ENCODE measurements at places on chromosomes 11 and 22.
A peak's percentile ranks its signal among the peaks of the same experiment; 100 is the strongest.

DNA sequence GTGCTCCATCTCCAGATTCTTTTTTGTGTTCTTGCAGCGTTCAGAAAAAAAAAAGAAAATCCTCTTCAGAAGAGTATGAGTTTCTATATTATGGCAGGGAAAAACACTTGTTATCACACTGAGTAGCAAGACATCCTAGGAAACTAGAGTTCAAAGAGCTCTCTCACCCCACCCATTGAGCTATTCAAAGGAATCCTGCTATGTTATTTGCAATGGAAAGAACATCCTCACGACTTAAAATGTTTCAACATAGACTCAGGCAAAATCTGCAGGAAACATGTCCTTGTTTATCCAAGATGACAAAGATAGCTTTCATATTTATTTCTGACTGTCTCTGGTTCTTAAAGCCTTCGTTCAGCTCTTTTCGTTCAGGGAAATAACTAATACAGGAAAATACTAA is 331.6 kb upstream of the ANO5 start:
- no peak for DNase-seq

DNA sequence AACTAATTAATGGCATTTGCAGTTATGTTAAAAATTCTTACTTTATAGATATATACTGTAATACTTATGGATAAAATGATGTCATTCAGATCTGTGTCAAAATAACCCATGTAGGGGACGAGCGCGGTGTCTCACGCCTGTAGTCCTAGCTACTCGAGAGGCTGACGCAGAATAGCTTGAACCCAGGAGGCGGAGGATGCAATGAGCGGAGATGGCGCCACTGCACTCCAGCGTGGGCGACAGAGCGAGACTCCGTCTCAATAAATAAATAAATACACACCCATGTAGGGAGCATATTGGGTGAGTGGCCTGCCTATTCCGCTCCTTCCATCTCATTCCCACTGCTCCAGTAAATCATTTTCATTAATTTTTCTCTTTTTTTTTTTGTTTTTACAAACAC is 7.1 kb downstream of the SNU13 start:
- no peak for DNase-seq

GRCh38 chr22:39617342-39617741 is 46.8 kb downstream of the CACNA1I start:
- DNase-seq: no peak

DNA sequence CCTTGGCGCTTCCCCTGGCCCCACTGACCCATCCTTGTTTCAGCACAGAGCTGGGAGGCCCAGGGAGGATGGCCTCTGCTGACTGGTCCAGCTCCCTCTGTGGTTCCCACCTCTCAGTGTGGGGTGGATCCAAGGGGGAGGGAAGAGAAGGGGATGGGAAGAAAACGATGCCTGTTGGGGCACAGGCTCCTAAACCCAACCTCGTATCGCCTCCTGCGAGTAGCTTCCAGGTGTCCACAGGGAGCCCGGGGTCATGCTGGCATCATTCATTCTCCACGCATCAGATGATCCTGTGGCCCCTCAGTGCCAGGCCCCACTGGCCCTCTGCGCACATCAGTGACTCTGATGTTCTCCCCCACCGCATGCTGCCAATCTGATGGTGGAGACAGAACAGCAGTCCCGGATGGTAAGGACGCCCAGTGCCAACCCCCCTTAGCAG is 5.1 kb downstream of the MYEOV start:
- DNase-seq: no peak

DNA sequence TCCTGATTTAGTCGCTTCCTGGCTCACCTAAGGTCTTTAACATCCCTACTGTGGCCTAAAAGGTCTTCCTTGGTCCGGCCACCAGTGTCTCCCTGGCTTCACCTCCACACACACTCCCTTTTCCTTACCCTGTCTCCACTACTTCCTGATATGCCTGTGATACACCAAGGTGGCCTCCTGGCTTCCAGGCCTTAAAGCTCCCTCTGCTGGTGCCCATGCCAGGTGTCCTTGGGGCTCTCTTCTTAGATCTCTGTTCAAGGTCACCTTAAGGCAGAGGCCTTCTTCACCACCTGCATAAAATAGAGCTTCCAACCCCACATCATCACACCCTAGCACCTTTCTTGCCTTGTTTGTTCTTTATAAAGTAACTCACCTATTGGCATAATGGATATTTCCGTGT is 787.7 kb downstream of the NTM start:
- peak; percentile 25 for DNase-seq

GRCh38 chr11:119687373-119688046 is 41.5 kb downstream of the NECTIN1 start:
- no peak for DNase-seq

GRCh38 chr11:90818196-90818745 is 595.4 kb upstream of the CHORDC1 start:
- DNase-seq: no peak

- no peak for DNase-seq
Measured at GRCh38 chr11:130420478-130421198, 7.8 kb downstream of the ADAMTS8 start.

DNA sequence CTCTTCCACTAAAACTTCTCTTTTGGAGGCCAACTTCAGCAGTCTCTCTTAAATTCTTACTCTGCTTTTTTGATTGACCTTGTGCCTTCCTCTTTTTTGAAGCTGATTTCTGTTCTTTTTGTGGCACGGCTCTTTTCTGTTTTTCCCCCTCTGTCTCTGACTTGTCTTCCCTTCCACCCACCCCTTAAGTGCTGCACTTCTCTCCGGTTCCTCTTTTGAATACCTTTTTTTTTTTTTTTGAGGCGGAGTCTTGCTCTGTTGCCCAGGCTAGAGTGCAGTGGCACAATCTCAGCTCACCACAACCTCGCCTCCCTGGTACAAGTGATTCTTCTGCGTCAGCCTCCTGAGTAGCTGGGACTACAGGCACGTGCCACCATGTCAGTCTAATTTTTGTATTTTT is 211.9 kb downstream of the BLID start:
- DNase-seq: no peak

GRCh38 chr11:59172345-59173079 is 580 bp downstream of the DTX4 start:
- DNase-seq: no peak

GRCh38 chr11:121544956-121545355 is 92.2 kb upstream of the SORL1-AS1 start:
- DNase-seq: peak; percentile 72

- DNase-seq: no peak
Measured at GRCh38 chr22:20599117-20599516, 91.7 kb downstream of the MED15 start.

DNA sequence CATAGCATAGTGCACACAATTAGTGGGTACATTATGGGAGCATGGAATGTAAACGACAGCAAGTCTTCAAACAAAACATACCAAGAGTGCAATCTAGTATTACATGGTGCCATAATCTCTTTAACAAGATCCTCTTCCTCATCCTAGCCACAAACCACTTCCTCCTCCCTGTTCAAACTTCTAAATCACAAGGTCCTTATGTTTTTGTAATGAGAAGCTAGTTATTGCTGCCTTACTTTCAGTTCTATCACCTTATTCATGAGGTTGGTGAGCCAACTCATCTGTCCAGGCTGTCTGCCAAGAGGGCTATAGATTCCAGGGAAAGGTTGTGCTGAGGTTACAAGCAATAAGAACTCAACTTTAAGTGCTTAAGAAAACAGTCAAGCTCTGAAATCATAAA is 195.4 kb upstream of the ARHGAP20 start:
- DNase-seq: peak; percentile 90

DNA sequence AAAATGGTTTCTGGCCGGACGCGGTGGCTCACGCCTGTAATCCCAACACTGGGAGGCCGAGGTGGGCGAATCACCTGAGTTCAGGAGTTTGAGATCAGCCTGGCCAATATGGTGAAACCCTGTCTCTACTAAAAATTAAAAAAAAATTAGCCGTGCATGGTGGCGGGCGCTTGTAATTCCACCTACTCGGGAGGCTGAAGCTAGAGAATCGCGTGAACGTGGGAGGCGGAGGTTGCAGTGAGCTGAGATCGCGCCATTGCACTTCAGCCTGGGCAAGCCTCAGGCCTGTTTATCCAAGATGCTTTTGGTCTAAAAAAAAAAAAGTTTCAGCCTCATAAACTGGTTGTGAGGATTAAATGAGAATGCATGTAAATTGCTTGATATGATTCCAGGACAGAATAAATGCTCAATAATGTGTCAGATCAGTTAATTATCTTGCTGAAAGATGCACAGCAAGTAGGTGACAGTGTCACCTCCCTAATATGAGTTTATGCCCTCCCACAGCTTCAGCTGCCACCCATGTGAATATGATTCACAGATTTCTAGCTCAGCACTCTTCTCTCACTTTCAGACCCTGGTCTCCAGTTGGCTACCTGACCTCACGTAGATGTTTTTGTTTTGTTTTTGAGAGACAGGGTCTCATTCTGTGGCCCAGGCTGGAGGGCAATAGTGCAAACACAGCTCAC is 1.1 kb upstream of the ALG8 start:
- no peak for DNase-seq

DNA sequence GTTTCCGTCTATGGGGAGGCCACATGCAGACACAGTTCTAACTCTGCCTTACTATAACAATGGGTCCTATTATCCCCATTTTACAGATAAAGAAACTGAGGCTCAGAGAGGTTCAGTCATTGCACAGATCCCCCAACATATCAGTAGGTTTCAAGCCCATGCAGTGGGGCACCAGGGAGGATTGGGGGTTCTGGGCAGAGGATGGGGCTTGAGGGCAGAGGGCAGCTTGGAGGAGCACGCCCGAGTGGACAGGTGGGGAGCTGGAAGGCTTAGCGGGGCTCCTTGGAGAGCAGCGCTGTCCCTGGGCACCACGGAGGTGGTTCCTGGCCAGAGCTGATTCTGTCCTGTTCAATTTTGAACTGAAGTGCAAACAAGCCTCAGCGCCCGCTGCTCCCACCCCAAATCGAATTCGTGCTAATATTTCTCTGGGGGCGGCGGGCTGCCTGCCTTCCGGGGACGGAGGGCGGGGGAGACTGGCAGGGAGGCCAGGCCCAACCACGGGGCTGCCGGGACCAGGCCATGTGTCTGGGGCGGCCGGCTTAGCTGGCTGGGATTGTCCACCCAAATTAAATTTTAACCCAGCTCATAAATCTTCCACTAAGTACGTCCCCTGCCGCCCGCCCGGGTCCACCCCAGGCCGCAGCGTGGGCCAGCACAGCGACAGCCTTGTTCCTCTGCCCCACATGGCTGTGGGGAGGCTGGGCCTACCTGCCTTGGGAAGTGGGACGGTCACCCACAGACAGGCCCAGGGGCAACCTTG is 49.4 kb downstream of the FLRT1 start:
- DNase-seq: no peak

DNA sequence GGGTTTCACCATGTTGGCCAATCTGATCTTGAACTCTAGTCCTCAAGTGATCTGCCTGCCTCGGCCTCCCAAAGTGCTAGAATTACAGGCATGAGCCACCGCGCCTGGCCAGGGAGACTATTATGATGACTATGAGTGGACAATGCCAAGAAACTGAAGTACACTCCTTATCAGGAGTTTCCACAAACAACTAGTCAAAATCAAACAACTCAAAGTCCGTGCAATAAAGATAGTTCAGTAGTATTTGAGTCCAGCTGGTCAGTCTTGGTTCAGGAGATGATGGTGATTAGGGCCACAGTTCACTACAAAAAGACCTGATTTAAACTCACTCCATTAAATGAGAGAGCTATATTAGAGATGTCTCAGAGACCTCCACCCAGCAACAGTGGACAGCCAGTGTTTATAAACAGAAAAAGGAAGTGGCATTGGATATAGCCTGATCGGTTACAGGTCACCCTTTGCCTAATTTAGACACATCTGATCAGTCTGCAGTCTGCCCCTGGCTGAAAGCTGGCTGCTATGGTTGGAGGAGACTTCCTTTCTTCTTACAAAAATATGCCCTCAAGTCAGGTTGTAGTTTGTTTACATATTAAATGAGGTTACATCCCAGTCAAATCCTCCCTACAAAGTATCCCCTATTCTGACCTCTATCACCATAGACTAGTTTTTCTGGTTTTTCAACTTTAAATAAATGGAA is 17.0 kb downstream of the CD3E start:
- DNase-seq: no peak

DNA sequence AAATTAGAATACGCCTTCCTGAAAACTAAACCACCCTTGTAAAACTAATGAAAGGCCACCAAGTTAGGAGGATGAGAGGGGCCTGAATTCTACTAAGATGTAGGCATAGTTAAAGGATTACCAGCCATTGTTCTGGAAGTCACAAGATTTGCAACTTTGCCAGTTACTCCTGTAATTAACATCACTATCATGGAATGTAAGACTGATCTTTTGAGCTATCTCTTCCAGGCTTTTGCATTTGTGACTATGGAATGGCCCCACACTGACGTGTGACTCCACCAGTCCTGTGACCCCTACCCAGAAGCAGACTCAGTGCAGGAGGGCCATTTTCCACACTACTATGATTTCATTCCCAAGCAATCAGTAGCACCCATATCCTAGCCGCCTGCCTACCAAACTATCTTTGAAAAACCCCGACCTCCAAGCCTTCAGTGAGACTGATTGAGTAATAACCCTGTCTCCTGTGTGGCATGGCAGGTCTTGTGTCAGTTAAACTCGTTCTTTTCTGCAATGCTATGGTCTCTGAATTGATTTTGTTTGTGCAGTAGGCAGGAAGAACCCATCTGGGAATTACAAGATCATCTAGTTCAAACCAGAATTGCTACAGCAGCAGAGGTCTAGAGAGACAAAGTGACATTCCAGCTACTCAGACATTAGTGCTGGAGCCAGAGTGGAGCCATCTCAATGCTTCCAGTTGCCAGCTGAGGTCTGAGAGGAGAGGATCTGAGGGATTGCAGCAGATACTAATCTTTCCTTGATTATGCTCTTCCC is 1.9 kb upstream of the CTSF start:
- DNase-seq: no peak

DNA sequence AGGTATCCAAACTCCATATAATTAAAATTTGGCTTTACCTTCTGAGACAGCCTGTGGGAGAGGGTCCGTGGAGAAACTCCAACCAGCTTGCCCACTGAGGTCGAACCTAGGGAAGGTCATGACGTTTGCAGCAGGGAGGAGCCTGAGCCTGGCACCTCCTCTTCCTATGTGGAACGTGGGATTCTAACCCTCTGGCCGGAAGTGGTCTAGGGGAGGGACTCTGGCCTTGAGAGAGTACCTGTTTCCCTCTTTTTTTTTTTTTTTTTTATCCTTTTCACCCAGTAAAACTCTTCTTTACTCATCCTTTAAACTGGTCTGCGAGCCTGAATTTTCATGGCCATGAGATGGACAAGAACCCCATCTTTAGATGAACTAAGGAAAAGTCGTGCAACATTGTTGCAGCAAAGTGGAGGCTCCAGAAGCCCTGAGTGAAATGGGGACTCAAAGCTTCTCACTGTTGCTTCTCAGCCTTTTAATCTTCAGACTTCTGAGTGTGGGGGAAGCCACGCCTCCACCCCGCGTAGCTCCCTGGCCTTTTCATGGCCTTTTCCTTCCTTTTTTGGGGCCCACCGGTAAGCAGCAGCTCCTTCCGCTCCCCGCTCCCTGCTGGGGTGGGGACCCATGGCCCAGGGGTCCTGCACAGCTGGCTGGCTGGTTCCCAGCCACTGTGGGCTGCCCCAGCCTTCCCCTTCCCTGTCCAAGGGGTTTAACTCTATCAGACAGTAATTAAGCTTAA is 1359.9 kb downstream of the LRRC4C start:
- DNase-seq: no peak

GRCh38 chr11:11969380-11970215 is 38.8 kb downstream of the DKK3 start:
- DNase-seq: no peak

All from Jurkat, Clone E6-1 (cell line).